Amygdala (tissue), 56 donors: ENCODE measurements at places on chromosomes 6 and 20.

- no peak for DNase-seq
Measured at GRCh38 chr6:123769431-123769830, 34.2 kb upstream of the NKAIN2 start.

- DNase-seq: no peak
Measured at GRCh38 chr6:159128978-159129377, 40.2 kb upstream of the FNDC1 start.

- no peak for DNase-seq
Measured at GRCh38 chr6:53945765-53946407, 151.1 kb downstream of the LRRC1 start.

- no peak for DNase-seq
Measured at GRCh38 chr6:22666586-22666985, 97.2 kb downstream of the HDGFL1 start.

DNA sequence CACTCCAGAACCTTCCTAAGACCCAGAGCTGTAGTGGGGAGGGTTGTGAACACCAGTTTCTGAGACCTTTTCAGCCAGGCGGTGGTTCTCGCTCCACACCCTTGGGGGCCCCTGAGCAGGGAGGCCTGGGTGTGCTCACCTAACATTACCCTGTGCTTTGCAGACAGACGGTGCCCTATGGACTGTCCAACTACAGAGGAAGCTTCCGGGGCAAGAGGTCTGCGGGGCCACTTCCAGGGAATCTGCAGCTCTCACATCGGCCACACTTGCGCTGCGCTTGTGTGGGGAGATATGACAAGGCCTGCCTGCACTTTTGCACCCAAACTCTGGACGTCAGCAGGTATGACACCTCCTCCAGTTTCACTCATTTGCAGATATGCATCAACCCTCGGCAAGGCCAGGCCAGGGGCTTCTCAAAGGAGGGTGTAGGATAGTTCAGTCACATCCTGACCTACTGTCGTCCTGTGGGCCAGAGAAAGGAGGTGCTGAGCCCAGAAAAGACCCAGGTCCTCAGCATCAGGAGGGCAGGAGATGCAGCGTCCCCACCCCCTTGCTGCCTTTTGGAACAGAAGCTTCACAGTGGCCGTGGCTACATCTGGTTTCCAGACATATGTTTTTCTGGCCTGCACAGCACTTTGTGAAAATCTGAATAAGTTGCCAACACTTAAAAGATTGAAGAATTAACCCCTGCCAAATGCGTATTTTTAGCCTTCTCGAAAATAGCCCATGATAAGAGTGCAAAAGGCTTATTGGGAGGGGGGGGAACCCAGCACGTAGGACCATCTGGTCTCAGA, 20.6 kb downstream of the EDN3 start:
- no peak for DNase-seq

GRCh38 chr20:45918779-45919537, 7.0 kb upstream of the PLTP start:
- no peak for DNase-seq

- DNase-seq: no peak
Measured at GRCh38 chr6:112113918-112114317, 26.5 kb downstream of the FAM229B start.

DNA sequence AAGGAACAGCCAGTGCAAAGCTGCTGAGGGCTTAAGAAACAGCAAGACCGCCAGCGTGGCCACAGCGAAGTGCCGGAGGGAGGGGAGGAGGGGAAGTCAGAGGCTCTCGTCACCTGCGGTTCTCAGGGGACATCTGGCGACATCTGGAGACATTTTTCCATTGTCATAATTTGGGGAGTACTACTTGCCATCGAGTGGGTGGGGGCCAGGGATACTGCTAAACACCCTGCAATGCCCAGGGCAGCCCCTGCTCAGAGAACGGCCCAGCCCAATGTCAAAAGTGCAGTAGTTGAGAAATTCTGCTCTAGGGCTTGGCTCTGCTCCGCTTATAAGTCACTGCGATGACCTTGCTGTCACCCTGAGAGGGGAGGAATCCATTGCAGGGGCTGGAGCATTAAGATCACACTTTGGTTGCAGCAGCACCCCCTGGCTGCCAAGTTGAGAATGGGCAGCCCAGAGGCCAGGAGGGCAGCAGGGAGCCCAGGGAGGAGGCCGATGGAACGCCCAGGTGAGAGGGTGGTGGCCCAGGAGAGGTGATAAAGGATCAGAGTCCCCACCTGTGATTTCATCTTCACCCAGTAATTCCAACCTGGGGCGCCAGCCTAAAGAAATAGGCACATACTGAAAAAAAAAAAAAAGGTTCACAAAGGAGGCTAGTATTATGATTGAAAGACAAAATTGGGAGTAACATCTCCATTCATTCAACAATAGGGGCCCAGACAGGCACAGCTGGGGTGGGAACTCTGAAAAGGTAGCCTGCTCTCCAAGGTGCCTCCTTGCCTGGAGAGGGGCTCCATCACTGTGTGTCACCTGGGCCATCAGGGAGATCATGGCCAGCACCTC, 218.2 kb downstream of the BMP7 start:
- DNase-seq: no peak
